ENCODE measurements at places on chromosomes 6 and 20.

GRCh38 chr20:25206548-25206947, 11.0 kb downstream of the ENTPD6 start:
- DNase-seq = no peak

DNA sequence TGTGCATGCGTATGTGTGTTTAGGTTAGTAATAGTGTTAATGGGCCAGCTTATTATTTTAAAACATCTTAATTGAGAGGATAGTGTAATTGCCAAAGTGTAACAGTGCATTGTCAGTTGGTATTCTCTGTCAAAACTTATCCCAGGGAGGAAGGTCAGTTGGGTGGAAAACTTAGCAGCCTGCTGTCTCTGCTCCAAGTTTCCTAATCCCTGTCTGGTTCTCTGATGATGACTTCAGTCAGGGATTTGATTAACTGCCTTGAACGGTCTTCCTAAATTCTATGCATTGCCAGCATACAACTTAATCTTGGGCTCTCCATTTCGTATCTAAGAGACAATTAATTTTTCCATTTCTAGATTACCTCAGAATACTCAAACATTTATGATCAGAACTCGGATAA, 51.1 kb downstream of the L3MBTL3 start:
- no peak for DNase-seq

- no peak for DNase-seq
Observed at GRCh38 chr6:80502871-80503270, 396.4 kb downstream of the BCKDHB start.

DNA sequence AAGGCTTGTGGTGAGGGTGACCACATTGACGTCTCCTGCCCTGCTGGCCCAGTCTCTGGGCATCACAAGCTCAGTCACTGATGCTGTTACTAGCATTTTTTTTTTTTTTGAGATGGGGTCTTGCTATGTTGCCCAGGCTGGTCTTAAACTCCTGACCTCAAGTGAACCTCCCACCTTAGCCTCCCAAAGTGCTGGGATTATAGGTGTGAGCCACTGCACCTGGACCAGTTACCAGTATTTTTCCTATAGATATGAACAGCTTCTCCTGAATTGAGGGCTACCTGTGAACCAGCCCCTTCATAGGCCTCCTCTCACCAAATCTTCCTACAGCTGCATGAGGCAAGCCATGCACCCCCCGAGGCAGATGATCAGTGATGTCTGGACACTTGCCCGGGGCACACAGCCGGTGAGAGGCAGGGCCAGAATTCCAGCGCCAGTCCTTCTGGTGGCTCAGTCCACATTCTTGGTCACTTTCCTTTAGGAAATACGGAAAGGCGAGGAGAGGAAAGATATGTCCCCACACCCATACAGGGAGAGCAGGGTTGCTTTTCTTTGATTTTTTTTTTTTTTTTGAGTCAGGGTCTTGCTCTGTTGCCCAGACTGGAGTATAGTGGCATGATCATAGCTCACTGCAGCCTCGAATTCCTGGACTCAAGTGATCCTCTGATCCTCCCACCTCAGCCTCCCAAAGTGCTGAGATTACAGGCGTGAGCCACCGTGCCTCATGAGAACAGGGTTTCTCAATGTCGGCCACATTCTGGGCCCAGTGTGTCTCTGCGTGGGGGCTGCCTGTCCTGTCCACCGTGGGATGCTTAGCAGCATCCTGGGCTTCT, 50.7 kb downstream of the UBE2V1 start:
- no peak for DNase-seq

DNA sequence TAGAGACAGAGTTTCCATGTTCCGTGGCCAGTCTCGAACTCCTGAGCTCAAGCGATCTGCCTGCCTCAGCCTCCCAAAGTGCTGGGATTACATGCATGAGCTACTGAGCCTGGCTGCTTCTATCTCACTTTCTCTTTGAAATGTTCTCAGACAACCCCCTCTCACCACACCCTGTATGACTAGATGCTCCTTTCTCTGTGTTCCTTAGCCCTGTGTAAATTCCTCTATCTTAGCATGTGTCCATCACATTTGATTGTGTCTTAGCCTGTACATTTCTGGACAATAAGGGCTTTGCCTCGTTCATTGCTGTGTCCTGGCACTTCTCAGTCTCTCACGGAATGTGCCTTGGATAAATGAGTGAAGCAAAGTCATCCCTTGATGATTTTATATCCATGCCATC, 168.1 kb upstream of the SCGN start:
- no peak for DNase-seq

DNA sequence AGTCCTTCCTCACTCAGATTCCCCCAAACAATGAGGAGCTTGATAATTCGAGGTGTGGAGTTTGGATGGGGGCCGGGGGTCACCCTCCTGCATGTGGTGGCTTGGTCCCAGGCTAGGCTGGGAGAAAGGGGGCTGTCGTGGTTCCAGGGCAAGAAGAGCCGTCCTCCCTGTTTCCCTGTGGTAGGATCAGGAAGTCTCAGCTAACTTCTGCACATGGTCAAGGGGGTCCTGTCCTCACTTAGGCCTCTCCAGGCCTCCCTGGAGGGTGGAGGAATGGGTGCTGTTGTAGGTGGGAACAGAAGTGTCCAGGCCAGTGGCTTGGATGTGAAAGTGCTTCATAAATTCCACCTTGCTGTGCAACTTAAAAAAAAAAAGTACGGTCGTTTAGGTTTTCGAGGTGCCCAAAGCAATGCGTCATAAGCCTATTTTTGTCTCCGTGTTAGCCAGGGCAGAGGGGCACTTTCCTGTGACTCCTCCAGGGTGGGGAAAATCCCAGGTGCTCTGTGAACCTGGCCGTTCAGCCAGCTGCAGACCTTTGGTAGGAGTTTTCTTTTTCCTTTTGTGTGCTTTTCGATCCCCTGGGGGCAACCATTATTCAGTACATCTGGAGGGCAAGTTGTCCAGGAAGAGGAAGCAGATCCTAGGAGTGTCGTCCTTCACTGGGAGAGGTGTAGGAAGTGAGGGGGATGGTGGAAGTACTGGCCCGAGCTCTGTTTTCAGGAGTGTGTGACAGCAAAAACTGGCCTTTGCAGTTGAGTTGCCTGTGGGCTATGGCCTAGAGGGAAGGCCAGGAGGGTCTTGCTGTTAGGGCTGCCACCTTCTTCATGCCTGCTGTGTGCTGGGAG, 9.6 kb downstream of the IGF2R start:
- no peak for DNase-seq

- DNase-seq = no peak
Observed at GRCh38 chr6:158519761-158520160, 40.1 kb upstream of the TMEM181 start.

DNA sequence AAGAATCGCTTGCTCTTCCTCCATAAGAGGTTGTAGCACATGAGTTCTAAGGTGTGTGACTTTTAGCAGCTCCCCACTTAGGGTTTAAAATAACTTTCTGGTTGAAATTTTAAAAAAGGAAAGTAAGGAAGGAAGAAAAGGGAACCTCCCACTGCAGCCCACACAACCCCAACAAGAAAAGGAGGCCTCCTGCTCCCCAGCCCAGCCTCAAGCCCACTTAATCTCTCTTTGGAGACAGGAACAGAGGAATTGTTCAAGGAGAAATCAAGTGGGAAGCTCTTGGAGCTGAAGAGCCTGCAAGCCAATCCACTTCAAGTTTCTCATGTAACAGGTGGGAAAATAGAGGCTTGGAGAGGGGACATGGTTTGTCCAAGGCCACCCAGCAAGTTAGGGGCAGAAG, 39.1 kb upstream of the PREX1 start:
- no peak for DNase-seq

DNA sequence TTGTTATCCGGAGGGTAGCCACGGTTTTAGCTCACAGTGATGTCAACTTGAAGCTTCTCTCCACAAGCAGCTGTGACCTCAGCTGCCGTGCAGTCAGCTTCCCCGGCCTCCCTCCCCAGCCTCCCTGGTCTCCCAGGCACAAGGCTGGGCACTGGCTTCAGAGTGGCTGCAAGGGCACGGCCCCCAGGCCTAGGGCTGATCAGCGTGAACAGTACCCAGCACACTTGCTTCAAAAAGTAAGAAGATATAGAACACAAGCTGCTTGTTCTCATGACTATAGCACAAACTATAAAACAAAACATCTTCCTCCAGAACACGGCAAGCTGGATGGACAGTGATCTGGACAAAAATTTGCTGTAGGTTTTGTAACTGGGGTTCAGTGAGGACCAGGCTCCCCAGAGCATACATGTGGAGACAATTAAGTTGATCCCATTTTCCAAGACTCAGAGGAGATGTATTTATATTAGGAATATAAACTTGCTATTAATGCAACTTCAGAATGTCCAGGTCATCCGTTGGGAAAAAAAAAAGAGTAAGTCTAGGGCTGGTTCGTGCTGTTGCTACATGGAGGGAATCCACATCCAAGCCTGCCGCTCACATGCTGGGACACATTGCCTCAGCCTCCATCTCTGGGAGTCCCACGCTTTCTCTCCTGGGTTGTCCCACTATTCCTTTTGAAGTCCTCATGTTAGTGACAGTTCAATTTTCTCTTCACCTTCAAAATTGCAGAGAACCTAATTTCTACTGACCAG, 199.4 kb upstream of the THBS2 start:
- no peak for DNase-seq

- DNase-seq = no peak
Observed at GRCh38 chr6:53361549-53362031, 12.8 kb upstream of the ELOVL5 start.

DNA sequence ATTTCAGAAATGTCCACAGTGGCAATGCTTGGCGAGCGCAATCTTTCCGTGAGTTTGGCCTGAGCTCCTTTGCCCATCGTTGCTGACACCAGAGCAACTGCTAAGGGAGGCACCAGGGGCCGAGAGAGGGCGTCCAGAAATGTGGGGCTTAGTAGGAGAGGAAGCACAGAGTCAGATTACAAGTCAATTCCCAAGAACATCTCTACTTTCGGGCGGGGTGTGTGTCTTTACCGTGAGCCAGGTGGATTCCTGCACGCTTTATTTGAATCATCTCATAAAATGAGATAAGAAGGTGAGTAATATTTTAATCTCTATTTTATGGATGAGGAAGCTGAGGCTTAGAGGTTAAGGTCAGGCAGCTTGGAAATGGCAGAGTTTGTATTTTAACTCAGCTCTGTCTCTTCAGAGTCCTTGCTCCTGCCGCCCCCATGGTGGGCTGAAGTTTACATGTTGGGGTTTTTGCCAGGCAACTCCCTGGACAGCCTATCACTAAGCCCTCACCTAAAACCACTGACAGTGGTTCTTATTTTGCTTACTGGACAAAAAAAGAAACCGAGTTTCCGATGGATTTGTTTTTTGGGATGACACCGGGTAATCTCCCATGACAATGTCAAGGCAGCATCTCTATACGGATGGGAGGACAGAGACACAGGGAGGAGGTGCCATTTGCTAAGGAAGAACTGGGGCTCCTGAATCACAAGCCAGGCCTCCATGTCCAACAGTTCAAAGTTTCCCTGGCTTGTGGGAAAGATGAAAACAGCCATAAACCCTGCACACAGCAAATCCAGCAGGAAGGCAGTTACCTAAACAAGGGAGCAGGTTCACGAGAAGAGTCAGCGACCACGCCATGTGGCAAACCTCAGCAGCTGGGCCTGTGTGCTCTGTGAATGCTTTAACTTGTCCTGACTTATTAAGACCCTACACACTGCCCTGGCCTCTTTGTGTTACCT, 112.6 kb upstream of the SLC24A3 start:
- DNase-seq = no peak

DNA sequence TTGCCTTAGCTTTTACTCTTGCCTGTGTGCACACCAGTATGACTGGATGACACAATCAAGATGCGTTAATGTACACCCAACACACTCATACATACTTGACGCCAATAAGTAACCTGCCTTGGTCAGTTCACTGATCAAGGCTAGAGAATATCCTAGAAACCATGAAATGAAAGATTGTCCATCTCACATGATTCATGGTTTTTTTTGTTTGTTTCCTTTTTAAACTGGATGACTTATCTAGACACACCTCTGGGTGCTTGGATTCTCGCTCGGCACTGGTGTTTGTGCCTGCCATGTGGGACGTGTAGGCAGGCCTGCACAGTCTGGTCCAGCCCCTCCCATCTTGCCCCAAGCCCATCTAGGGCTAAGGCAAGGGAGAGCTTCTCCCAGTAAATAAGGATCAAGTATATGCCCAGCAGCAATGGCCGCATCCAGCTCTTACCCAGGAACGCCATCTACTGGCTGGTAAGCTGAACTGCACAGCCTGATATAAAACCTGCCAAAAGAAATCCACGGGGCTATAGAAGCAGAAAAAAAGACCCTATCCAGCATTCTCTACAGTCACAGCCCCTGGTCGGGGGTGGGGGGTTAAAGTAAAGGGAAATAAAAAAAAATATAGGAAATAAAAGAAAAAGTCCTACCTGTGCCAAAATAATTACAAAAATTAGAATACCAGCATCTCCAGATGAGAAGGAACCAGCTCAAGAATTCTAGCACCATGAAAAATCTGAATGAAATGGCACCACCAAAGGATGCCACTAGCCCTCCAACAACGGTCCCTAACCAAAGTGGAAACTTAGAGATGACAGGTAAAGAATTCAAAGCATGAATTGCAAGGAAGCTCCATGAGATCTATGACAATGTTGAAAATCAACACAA, 73.3 kb downstream of the OTOR start:
- peak; percentile 14 for DNase-seq
